ENCODE measurements at places on chromosomes 3 and 15.

DNA sequence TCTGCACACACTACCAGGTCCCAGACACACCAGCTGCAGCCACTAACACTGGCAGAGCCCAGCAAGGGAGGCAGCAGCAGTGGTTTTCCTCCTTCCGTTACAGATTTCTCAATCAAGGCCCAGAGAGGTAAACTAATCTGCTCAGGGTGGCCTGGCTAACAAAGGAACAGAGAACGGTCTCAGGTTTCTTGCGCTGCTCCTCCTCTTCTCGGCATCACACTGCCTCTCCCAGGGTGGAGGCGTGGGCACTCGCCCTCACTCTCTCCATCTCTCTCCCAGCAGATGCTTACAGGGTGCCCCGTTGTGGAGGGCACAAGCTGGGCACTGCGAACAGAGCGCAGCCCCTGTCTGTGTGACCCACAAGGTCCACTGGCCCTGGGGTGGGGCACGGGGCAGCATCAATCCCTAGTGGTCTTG lies 228.7 kb downstream of the VPS13C start:
- peak; percentile 71 for DNase-seq

DNA sequence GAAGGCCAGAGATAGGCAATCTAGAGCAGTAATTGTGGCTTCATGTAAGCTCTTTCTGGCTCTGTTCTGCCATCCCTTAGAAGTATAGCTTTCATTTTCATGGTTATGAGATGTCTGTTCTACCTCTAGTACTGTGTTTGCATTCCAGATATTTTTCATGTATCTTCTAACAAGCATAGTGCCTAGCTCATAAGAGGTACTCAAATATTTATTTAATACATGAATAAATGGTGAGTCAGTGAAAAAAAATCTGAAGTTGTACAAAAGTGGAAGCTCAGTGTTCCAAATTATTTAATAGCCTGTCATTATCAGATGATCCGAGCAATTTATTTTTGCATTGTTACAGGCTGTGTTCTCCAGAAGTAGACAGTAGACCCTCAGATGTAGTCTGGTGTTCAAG lies 64.3 kb downstream of the OXSM start:
- no peak for DNase-seq

GRCh38 chr3:23481616-23482278 lies 278.6 kb downstream of the UBE2E2 start:
- DNase-seq, result no peak

- DNase-seq, result no peak
These were observed 518.6 kb downstream of the GBE1 start for GRCh38 chr3:81242871-81243270.

DNA sequence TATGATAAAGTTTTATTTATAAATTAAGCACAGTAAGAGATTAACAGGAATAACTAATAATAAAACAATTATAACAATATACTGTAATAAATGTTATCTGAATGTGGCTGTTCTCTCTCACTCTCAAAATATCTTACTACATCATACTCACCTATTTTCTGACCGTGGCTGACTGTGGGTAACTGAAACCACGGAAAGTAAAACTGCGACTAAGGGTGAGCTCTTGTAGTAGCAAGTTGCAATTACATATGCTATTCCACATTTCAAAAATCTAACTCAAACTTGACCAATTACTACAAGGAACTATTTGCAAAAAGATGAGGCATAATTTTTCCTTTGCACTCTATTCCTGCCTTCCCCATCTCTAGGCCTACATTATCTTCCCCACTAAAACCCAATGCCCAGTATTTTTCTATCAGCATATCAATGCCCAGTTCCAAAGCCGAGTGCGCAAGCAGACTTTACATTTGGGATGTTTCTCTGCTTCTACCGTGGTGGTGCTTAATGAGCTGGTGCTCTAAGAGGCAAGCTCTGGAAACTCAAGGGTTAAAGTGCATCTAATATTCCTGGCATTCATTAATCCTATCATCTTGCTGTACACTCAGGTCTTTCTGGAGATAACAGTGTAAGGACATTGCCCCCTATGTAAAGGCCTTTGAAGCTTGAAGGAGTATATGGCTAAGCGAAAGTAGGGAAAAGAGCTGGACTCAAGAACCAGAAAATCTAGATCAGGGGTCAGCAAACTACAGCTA lies 6.7 kb downstream of the PCYT1A start:
- DNase-seq, result no peak

GRCh38 chr3:72160351-72160750 lies 375.4 kb upstream of the PROK2 start:
- DNase-seq, result no peak

DNA sequence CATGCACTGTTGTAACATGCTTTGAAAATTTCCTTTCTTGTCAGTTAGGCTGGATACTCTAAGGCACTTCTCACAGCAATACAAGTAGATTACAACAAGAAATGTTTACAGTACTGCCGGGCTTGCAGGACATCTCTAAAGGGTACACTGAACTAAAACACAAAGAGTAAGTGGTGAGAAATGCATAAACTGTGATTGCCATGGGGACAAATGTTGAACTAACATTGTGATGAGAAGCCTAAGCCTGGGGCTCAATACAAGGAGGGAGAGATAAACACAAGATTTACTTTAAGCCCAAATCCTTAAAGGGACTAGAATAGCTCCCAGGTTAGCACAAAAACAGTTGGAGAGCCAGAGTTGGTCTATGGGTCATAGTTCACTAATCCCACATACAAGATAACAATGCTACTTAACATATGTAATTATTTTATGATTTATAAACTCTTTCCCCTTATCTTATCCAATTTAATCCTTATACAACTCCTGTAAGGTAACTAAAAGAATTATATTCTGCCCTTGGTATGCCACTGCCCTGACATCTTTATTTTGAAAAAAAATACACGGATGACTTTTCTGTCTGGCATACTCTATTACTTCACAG lies 126.9 kb downstream of the THRB start:
- DNase-seq, result no peak

GRCh38 chr3:133380481-133381225 lies 19.2 kb upstream of the BFSP2 start:
- DNase-seq, result peak; percentile 18

GRCh38 chr3:58074116-58074715 lies 66.0 kb downstream of the FLNB start:
- no peak for DNase-seq

DNA sequence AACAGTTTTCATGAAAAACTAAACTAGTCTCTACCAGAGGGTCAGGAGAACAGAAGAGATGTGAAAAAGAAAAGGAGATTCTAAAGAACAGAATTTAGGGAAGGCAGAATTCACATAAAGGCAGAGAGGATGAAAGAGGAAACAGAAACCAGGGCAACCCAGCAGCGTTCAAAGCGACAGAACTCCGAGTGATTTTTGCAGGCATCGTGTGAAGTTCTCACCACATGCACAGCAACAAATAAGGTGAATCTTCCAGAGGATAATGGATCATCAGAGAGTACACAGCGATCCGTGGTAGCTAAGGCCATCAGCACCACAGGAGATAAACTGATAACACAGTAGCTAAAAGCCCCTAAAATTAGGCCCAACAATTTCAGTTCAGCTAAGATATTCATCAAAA lies 250.8 kb upstream of the THBS1 start:
- no peak for DNase-seq

GRCh38 chr3:13294442-13295351 lies 125.4 kb downstream of the NUP210 start:
- DNase-seq, result no peak

GRCh38 chr3:38521391-38521987 lies 25.3 kb downstream of the EXOG start:
- peak; percentile 77 for DNase-seq

GRCh38 chr3:132196113-132196512 lies 121.1 kb upstream of the ACP3 start:
- no peak for DNase-seq

DNA sequence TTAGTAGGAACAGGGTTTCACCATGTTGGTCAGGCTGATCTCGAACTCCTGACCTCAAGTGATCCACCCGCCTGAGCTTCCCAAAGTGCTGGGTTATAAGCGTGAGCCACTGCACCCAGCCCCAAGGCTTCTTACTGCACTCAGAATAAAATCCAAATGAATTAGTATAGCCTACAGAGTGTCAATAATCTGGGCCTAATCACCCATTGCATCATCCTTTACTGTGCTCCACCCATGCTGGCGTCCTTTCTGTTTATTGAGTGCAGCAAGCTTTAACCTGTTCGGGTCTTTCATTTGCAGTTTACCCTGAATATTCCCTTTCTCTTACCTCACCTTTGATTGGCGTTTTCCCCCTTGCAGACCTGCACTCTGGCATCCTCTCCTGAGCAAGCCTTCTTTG lies 77.7 kb downstream of the CEP63 start:
- no peak for DNase-seq

DNA sequence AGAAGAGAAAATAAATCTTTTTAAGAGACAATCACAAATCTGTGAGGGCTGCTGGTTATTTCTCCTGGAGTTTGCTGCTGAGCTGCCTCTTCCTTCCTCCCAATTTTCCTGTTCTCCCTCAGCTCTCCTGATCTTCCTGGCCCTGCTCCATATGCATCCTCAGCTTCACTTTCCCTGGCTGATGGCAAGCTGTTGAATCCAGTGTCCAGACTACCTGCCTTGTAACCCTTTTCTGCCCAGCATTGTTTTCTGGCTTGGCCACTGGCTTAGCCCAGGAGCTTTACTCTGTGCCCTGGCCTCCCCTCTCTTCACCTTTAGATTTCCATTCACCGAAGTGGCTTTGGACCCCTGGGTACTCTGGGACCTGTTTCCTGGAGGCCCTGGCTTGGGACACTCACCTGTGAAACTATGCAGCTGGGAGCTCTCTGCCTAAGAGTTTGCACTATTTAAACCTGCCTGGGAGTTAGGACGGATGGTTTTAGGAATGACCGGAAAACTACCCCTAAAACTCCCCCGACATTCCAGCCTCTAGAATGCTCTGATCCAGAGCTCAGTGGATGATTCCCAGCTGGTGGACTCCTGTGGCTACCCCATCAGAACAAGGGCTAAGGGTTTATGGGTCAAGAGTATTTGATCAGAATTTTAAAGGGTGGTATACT lies 90.0 kb downstream of the RBPMS2 start:
- DNase-seq, result peak; percentile 50

GRCh38 chr3:15512166-15512565 lies 9.3 kb downstream of the COLQ start:
- DNase-seq, result no peak

DNA sequence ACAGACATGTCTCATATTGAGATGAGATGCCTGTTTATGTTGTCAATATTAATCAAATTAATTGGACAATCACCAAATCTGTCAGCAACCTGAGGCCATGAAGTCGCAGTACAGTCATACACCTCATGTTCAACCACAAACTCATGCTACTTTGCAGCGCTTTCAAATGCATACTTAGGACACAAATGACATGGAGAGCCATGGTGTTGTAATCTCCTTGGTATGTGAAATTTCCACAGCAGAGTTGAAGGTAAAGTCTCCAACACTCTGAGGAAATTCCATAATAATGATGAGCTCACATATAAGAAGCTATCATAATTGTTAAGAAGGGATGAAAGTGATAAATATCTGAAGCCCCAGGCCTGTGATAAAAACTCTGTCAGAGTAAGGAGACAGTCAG lies 873.9 kb downstream of the MCTP2 start:
- DNase-seq, result no peak

DNA sequence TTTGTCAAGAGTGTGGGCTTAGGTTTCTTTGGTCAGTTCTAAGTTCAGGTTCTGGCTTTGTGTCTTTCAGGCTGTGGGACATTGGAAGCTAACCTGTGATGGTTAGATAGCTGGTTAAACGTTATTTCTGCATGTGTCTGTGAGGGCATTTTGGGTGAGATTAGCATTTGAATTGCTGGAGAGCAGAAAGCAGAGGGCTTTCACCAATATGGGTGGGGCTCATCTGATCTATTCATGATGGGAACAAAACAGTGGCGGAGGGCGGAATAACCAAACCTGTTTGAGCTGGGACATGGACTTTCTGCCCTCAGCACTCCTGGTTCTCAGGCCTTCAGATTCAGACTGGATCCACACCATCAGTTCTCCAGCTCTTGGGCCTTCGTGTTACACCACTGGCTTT lies 195.4 kb downstream of the KLF13 start:
- no peak for DNase-seq

GRCh38 chr15:29480278-29480677 lies 210.7 kb upstream of the NSMCE3 start:
- DNase-seq, result no peak

DNA sequence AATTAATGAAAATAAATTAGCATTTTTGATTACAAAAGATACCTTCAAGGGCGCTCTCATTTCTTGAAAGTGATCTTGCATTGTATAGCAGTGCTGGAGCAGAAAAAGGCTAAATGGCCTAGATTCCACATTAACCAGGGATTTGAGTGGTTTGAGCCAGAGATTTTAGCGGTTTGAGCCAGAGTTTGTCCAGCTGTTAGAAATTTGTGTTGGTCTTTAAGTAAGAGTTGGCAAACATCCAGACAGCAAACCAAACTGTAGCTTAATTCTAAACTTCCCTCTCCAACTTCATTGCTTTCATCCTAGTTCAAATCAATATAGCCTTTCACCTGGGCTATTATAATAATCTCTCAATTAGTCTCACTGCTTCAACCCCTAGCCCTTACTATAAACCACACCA lies 351.7 kb downstream of the IGSF11 start:
- no peak for DNase-seq

- no peak for DNase-seq
These were observed 215.7 kb downstream of the TCF12 start for GRCh38 chr15:57134071-57134605.

DNA sequence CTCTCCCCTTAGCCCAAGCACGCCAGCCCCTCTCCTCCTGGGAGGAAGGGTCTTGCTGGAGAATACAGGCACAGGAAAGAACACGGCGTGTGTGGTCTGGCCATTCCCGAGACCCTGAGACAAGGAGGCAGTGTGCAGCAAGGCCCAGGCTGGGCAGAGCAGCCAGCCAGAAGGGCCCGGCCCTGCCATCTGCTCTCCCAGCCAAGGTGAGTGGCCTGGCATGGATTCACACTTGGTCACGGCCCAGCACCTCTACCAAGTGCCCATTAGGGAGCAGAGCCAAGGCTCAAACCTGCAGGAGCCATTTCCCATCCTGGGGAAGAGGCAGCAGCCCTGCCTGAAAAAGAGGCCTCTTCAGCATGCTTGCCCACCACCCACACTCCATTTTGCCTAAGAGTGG lies 28.6 kb downstream of the MEGF11 start:
- DNase-seq, result no peak

DNA sequence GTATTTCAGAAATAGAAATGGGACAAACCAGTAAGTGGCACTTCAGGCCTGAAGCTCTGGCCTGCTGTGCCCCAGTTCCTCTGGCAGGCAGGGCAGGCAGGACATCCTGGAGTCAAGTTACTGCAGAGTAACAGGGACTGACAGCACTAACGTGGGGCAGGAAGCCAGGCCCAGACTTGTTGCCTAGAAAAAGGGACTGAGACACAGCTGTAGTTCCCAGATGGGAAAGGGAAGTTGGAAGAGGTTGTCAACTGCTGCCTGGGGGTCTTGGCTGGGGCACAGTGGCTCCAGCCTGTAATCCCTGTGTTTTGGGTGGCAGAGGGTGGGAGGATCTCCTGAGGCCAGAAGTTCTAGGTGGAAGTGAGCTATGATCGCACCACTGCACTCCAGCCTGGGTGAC lies 171.9 kb downstream of the FMN1 start:
- peak; percentile 43 for DNase-seq

GRCh38 chr3:122533480-122533879 lies 18.7 kb upstream of the KPNA1 start:
- no peak for DNase-seq

All from H7 (cell line).